Stimulated activated CD8-positive, alpha-beta memory T cell treated with anti-CD3 and anti-CD28 coated beads, Interleukin-15, amount 100 ng/mL, for 4 hours (primary cell): ENCODE measurements at places on chromosomes 2 and 18.

DNA sequence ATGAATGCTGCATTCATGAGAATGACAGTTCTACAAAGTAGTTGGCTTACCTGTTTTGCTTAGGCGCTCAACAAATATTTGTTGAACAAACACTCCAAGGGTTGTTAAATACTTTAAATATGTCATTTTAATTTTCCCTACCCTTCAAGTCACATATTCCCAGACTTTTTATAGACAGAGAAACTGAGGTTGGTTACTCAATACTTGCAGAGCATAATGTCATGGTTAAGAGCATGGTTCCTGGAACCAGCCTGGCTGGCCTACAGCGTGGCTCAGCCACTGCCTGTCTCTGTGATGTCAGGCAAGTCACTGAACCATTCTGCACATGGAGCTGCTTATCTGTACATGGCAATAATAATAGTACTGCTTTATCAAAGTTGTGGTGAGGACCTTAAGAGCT, 120.0 kb upstream of the STK17B start:
- DNase-seq = no peak

DNA sequence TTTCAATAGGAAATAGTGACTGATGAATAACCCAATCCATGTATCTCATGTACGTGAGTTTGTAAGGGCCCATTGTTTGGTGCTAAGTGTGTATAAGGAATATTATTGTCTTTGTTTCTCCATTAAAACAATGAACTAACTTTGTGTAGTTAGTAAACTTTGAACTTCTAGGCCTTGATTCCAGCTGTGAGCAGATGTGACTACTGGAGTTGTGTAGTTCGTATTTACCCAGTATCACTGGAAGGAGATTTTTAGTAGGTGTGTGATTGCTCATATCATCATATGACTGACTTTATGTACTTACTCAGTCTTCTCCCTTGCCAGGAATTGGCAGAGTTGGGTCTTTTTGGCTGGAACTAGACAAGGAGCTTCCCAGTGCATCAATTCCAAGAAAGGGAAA, 227.4 kb downstream of the AGPS start:
- no peak for DNase-seq

DNA sequence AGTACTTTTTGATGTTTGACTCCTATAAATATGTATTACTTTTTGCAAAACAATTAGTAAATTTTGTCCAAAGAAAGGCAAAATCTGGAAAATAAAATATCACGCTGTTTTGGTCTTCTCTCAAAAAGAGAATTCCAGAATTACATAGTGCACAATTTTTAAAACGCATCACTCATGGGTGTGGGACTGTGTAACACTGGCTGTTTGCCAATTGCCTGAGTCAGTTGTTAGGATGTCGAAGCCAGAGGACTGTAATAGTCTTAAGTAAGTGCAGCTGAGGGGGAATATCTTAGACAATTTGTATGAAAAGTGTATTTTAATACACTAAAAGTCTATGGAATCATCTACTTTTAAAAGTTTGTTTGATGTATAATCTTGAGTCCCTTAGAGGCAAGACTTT, 24.1 kb upstream of the EPHA4 start:
- no peak for DNase-seq

GRCh38 chr2:27079233-27080139, 1.1 kb downstream of the EMILIN1 start:
- no peak for DNase-seq

DNA sequence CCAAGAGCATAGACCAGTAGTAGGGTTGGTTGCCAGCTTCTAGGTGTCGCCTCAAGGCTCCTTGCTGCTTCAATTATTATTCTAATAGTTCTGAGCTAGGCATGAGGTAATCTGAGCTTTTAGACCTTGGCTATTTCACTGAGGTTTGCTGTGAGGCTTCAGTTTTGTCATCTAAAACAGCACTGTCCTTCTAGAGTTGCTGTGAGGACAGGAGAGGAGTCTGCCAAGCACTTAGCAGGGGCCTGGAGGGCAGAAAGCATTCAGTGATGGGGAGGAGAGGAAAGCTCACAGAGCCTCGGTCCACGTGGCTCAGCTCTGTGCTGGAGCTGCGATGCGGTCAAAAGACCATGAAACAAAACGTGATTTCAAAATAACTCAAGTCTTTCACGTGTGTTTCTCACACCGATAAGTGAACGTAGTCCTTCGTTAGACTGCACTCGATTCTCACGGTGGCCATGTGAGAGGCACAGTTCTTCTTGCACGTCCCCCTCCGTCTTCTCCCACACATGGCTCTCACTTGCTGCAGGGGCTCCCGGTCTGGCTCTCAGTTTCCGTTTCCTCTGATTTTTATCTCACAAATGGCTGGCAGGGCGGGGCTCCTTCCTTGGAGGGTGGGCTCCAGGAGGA, 113.7 kb downstream of the B3GNT2 start:
- DNase-seq = no peak

GRCh38 chr18:48875314-48875941, 75.3 kb downstream of the SMAD7 start:
- no peak for DNase-seq

DNA sequence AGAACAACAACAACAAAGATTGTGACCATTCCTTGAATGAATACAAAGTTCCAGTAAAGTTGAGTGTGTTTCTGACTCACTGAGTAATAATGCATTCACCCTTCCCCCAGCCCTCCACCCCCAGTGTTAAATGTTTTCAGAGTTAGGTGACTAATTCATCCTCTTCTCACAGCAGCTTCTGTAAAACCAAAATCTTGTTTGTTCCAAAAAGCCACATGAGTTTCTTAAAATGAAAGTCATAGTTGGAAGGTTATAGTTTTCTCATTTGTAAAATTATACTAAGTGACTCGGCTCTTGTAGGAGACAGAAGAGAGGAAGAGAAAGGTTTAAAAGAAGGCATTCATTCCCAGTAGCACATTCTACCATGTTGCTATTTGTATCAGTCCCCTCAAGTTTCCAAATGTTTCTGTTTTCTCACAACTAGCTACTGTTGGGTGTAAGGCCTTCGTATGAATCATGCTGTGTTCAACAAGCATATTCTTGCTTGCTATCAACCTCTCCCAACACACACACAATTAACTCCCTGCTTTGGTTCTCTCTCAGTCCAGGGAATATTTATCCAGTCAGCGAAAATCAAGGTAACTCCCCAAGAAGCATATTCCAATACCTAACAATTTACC, 75.3 kb downstream of the MBD2 start:
- DNase-seq = peak; percentile 1

GRCh38 chr2:84115173-84115857, 343.8 kb downstream of the SUCLG1 start:
- DNase-seq = no peak

DNA sequence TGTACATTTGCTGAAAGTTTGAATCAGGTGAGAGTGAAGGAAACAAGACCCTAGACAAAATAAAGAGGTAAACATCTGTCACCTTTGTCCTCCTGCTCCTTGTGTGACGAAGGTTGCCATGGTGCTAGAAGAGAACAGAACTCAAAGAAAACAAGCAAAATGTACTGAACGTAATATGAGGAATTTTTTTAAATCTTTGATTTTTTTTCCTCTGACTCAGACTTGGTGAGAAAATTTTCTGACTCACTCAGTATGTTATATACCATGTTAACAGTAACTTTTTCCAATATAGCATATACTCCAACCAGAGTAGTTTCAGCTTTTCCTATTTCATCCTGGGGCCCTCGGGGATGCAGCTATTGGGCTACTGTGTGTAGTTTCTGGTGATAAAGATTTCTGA, 2114.6 kb upstream of the PIK3C3 start:
- DNase-seq = no peak

DNA sequence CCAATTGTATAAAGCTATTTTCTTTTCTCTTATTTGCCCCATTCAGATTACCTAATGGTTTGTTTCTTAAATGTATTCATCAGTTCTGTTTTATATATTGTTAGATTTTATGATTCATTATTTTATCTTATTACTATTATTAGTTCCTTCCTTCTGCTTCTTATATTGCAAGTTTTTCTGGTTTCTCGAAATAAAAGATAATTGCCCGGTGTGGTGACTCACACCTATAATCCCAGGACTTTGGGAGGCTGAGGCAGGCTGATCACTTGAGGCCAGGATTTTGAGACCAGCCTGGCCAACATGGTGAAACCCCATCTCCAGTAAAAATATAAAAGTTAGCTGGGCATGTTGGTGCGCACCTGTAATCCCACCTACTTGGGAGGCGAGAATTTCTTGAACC, 37.8 kb downstream of the ANTXR1 start:
- DNase-seq = no peak

- no peak for DNase-seq
Measured at GRCh38 chr2:5365871-5366461, 326.2 kb upstream of the SOX11 start.

DNA sequence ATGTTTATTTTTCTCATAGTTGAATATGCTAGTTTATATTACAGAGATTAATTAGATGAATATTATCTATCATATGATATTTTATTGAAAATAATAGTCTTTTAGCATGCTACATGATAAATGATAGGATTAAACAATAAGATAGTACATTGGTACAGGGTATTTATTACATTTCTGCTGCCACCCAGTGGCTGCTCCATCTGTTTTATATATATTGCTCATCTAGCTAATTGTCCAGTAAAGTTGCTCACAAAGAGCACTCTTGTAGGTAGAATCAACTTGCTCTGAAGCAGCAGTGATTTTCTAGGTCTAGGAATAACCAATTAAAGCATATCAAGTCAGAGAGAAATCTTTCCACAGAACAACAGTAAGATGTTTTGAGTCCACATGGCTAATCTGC, 183.3 kb downstream of the ASXL3 start:
- no peak for DNase-seq
